T-helper 22 cell (primary cell): ENCODE measurements at places on chromosomes 3 and 15.

- no peak for DNase-seq
Measured at GRCh38 chr3:99523431-99524127, 114.8 kb upstream of the COL8A1 start.

DNA sequence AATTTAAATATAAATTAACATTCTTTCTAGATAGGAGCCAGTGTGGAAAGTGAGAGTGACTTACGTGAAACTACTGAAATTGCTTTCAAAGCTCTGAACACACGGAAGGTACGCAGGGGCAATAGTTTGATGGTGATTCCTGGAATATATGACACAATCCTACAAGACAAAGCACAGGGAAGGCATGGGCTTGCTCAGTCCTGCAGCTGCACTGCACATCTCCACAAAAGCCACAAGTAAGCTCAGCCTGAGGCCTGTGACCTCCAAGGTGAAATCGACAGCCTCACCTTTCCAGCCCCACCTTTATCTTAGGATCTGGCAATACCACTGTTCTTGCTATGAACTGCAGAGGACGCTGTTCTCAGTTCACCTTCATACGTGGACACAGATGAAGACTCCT, 109.3 kb upstream of the SCN10A start:
- DNase-seq = no peak

GRCh38 chr3:66092175-66092995, 53.7 kb upstream of the MAGI1 start:
- no peak for DNase-seq

DNA sequence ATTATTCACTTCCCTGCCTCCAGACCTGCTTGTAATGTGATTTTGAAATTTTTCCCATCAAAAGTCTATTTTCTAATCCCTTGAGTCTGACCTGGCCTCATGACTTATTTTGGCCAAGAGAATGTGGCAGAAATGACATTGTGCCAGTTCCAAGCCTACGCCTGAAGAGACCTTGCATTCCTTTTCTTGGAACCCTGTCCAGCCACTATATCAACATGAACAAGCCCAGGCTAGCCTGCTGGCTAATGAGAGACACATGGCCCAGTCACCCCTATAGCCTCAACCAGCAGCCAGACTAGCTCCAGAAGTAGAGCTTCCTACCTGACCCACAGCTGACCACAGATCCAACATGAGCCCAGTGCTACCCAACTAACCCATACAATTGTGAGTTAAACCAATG, 121.1 kb upstream of the ACP3 start:
- DNase-seq = no peak

DNA sequence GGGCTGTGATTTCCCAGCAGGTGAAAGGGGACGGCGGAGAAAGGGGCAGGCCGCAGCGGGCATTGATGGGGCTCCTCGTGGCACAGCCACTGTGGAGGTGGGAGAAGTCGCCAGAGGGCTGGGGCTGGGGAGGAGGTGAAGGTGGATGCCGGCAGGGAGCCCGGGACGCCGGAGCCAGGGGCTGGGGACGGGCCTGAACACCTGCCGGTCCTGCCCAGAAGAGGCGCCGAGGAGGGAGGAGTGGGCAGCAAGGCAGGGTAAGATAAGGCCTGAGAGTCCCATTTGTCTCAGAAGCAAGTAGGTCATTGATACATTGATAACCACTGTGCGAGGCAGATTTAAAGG, 571 bp upstream of the RARRES1 start:
- no peak for DNase-seq

DNA sequence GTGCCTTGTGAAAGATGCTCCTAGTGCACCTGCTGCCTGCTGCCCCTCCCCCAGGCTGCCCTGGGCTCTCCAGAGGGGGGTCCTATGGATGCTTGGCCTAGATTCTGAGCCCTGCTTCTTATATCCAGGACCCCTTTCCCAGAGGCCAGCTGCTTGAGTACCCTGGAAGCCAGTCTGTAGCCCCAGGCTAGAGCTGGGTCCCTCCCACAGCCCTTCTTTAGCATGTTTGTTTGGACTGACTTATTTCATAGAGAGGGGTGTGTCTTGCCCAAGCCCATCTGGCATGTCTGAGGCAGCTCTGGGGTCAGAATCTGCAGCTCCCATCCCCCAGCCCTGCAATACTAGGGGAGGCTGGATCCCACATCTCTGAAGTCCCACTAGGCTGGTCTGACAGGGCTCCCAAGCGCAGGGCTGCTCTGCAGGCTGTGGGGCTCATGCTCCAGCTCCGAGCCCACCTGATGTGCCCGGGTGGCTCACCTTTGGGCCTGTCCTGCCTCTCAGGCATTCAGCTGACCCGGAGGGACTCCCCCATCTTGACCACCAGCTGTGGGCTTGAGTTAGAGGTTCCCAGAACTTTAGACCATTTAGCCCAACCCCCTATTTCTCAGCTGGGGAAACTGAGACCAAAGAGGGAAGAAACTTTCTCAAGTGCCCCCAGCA, 3.1 kb downstream of the CHRNB4 start:
- no peak for DNase-seq

GRCh38 chr3:163043074-163043473, 1546.5 kb downstream of the OTOL1 start:
- no peak for DNase-seq

DNA sequence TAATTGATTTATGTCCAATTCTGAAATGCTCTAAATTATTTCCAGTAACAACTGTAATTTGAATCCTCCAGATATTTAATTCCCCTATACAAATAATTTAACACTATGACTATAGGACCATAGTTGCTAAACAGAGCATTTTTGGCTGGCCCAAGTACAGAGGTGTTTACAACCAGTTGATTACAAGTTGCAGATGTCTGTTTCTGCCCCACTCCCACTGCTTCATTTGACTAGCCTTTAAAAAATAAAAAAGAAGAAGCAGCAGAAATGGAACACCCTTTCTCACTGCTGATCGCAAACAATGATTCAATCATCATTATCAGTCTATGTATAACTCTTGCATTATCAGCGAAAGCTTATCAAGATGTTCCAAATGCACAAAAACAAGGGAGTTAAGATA, 54.6 kb downstream of the SENP7 start:
- no peak for DNase-seq

DNA sequence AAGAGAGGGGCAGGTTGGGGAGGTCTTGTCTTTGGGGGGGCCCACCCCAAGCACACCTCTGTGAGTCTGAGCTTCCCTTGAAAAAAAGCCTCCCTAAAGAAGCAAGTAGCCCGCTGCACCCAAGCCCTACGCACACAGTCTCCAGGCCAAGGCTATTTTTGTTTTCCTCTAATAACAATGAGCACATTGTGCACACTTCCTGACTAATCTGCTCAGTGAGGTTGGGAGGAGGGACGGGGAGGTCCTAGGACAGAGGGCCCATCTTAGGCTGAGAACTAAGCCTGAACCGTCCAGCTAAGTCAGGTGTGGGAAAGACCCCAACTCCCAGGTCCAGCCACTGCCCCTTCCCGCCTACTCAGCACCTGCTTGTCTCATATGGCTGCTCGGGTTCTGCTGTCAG, 87.2 kb downstream of the HMG20A start:
- DNase-seq = no peak

DNA sequence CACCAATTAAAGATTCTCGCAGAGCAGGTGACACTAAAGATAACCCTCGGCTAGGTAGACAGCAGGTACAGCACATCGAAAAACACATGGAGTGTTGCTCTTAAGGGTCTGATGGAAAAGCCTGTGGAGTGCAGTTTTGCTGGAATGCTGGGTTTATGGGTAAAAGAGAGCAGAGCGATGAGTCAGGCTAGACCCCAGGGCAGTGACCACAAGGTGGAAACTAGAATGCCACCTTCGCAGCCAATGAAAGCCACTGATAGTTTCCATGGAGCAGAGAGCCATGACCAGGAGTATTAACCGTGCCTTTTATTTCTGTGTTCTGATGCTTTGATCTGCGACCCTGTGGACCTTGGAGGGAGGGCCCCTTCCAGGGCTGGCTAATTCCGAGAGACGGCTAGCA, 149.8 kb downstream of the GABRB3 start:
- no peak for DNase-seq

DNA sequence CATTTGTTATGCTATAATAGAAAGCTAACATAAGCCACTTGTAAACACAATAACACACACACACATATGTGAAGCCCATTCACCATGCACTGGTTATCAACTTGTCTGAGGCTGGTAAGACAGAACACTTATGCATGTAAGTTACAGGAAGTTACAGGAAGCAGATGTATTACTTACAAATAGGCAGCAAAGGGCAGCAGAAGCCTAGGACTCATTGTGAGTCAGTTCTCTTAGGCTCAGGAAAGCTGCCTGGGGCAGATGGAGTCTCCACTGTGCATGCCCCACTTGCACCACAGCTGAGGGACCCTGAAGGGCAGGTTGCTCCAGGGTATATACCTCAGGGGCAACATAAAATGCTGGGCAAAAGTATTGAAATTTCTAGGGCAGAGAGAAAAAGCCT, 748.8 kb upstream of the CCDC54 start:
- no peak for DNase-seq

GRCh38 chr3:107271787-107272387, 105.4 kb upstream of the CCDC54 start:
- no peak for DNase-seq

DNA sequence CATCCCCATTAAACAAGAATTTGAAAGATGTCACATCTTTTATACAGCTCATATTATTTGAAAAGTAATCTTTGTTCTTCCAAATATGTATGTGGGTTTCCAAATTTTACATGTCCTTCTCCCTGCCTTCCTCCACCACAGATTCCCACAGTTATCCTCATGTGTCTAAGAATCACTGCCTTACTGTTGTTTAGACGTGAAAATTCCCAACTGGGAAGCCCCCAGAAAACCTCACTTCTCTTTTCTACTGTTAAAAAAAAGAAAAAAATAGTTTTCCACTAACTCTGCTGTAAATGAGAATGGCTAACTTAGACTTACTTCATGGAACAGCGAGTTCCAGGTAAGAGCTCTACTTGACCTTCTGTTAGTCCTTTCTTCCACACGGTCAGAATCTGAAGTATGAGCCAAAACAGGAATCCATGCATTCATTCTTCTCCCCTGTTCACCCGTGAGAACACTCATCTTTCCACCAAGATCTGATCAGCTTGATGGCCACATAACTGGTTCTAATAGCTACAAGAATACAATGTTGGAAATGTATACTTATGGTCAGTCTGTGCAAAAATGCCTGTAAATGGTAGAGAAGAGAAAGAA, 17.9 kb upstream of the CSTA start:
- no peak for DNase-seq

DNA sequence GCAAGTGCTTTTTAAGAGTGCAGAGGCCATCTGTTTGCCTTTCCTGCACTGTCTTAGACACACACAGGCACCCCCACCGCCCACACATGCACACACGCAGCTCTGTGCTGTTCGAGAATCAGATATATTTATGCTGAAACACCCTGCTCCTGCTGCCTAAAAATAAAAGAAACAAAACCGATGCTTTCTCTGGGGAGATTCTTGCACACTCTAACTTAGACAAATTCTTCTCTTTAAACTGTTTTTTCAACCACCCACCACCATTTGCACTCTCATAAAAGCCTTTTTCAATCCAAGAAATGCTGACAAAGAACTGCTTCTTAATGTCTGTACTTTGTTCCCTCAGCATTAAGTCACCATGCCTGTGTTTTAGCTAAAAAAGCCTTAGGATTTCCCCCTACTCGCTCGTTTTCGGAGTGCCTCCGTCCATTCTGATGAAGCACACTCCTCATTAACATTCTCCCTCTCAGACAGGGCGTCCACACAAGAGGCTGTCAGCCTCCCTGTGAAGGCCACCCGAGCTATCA, 26.2 kb downstream of the SLC12A8 start:
- DNase-seq = no peak

DNA sequence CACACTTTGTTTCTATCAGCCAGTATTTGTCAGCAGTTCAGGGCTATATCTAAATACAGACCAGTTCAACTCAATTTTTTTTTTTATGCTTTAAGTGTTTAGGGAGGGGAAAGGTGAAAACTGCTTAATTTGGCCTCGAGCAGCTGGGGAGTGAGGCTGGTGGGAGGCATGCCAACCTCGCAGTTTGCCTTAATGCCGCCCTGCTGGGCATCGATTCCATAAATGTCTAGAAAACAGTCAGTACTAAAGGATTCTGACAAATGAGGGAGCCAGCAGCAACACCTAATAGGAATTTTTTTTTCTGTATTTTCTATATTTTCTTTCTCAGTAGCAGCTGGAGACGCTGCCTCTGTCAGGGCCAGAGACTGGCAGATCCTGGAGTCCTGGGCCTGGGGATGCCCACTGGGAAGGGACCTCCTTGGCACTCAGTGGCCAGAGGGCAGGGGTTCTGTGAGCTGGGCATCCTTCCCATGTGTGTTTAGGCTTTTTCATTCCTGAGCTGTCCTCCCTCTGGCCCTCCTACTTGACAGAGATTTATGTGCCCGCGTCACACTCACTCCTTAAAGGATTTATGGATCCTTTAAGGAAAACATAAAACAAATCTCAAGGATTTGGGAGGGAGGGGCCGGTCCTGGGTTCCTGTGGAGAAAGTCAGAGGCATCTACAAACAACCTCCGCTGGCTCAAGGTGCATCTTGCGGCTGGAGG, 117.8 kb downstream of the WNT5A start:
- no peak for DNase-seq

- DNase-seq = no peak
Measured at GRCh38 chr3:32469151-32469874, 33.3 kb downstream of the CMTM6 start.

- no peak for DNase-seq
Measured at GRCh38 chr3:115961380-115961779, 338.1 kb downstream of the GAP43 start.

DNA sequence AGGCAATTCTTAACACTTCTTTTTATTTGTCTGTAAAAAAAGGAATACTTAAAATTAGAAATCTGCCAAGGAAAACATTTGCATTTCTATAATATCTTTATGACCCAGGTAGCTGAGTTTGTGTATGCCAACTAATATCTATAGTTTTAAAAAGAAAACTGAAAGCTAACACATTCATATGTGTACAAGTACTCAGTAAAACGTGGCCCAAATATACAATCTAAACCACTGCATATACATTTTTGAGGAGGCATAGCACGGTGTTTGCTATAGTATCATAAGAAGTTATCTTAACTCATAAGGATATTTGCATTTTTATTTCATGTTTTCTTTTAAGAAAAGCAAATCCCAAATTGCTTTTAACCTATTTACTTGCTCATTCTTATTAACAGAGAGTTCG, 172.7 kb downstream of the ZBTB20 start:
- no peak for DNase-seq

- no peak for DNase-seq
Measured at GRCh38 chr15:62248277-62248984, 83.3 kb upstream of the C2CD4B start.
